ENCODE measurements at places on chromosomes 2 and 18.

DNA sequence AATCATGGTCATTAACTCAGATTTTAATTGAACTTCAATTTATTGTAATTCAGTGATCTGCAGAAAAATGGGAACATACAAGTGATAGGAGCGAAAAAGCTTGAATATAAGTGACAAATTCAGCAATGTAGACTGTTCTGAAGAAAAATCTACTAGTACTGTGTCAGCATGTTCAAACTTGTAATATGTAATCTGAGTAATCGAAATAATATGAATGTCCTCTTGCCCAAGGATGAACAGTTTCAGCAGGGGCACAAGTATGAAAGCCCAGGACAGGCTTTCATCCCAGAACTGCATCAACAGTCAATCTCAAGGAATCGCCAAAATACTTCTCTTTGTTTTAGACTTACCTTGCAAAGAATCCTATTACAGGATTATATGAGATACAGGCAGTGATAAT, 1110.5 kb downstream of the LRP1B start:
- no peak for DNase-seq

- no peak for DNase-seq
These were observed 472.6 kb upstream of the NETO1 start for GRCh38 chr18:73340135-73340977.

DNA sequence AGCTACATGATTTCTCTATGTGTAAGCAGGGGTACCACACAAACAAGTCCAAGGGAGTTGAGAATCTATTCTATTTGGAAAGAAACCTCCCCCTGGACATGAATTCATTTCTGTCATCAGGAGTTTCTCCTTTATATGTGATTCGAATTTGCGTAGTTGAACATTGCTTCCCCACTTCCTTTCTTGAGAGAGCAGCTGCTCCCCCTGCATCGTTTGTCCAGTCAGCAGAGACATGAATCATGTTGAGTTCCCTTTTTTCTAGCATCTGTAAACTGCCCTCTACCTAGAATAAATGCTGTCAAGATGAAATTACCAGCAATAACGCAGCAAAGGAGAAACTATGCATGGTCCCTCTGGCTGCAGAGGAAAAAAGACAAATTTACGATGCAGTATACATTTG, 73.8 kb downstream of the KIF5C start:
- DNase-seq, result no peak

GRCh38 chr2:202589582-202589949, 45.2 kb upstream of the FAM117B start:
- no peak for DNase-seq

DNA sequence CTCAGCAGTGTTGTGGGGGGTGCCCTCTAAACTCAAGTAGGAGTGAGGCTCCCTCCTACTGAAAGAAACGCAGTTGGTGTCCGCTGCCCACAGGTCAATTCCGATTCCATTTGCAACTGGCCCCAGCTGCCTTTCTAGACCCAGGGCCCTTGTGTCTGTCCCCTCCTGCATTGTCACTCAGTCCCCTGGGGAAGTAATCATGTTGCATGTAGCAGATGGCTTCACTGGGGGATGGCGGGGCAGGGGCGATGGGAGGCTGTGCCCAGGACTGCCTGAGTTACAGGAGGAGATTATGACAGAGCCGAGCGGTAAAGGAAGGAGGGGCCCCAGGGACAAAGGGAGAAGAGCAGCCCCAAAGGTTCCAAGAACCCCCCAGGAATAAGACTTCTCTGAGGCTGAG, 62.5 kb upstream of the SH3RF3 start:
- no peak for DNase-seq

DNA sequence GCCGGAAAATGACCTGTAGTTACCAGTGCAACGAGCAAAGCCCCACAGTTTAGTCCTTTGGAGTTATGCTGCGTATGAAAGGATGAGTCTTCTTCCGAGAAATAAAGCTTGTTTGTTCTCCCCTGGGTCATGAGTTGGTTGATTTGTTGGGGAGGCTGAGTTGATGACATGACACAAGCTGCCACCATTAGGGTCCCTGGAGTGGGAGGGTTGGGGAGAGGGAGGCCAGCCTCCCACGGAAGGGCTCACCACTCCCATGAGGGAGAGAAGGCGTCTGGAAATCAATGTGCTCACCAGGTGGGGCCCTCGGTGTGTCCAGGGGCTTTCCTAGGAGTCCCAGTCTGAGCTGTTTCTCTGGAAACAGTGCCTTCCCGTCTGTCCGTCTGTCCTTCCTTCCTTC, 7.4 kb upstream of the DGKD start:
- no peak for DNase-seq

GRCh38 chr2:47404356-47404755, 1.4 kb downstream of the MSH2 start:
- no peak for DNase-seq

DNA sequence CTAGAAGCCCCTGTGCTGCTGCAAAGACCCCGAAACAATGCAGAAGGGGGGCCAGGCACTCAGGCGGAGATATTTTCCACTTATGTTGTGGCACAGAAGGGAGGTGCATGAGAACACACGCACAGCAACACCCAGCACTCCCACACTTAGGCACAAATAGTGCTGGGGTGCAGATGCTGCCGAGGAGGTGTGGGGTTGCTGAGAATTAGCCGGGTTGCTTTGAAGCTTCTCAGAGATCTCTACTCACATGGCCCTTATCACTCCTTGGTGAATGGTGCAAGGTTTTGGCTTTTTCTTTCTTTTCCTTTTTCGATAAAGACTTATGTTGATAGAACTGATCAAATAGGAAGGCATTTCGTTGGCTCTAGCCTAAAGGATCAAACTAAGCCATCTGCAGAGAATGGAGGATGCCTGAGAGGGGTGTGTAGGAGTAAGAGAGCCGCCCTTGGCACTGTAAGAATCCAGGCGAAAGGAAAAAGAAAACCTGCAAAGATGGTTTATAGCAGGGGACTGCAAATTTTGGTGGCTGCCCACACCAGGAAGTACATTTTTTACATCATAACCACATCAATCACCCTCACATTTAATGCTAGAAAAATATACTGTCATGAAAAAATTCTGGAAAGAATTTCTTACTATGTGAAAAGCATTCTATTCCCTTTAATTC, 27.9 kb upstream of the FHL2 start:
- no peak for DNase-seq

GRCh38 chr2:175036582-175037018, 31.4 kb upstream of the CHN1 start:
- no peak for DNase-seq

- DNase-seq, result no peak
These were observed 15.4 kb upstream of the XDH start for GRCh38 chr2:31429759-31430438.

DNA sequence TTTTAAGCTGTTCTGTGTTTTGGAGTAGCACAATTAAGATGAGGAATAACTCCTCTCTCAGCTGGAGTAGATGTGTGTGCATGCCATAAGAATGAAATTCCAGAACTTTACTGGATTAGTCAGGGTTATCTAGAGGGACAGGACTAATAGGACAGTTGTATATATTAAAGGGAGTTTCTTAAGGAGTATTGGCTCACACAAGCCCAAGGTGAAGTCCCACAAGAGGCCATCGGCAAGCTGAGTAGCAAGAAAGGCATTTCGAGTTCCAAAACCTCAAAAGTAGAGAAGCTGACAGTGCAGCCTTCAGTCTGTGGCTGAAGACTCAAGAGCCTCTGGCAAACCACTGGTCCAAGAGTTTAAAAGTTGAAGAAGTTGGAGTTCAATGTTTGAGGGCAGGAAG, 113.7 kb downstream of the RIT2 start:
- no peak for DNase-seq

DNA sequence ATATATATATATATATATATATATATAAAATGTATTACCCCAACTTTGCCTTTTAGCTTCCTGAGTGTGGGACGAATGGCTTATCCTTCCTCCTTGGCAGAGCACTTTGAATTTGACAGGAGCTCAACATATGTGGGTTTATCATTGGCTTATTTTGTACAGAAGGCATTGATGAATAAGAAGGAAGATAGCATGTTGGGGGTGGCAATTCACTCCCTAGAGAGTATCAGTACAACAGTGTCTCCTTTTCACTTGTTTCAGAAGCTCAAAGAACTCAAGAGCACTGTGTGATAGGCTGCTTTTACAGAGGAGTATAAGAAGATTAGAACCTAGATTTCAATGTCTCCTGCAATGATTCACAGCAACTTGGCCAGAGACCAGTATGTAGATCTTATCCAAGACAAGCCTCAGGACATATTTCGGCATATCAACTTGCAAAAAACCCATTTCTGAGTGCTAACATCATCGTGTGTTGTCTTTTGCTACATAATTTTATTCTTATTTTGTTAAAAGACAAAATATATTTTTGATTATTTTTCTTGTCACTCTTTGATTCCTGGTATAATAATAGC, 345.8 kb downstream of the SOCS6 start:
- DNase-seq, result no peak

DNA sequence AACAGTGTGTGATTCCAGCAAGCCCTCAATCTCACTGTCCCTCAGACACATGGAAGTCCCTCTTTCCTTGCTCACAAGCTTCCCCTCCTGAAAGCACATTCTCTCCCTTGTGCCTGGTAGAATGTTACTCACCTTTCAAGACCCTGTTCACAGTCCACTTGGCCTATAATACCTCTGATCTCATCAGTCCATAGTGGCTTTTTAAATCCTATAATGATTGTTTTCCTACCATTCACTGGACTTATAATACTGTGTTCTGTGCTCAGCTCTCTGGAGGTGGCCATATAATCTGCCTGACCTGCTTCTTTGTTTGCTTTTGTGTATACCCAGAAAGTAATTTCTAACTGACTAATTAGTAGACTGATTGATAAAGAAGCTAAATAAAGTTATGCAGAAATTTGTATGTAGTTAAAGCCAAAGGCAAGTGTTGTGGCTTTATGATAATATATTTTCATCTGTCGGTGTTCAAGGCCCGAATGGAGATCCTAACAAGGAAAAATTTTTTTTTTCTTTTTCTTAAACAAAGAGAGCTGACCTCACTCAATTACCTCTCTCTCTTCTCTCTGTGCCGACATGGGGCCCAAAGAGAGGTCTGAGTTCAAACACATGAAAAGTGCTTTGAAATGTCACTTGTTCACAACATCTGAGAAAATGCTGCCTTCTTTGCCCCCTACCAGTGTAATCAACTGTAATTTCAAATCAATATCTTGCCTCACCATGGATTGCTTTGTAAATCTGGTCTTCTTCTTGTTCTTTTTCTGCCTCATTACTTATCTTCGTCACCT, 1033.0 kb upstream of the PIK3C3 start:
- DNase-seq, result no peak

- no peak for DNase-seq
These were observed 247.2 kb upstream of the EPAS1 start for GRCh38 chr2:46050027-46050426.

GRCh38 chr18:57149531-57149930, 2.6 kb downstream of the BOD1L2 start:
- no peak for DNase-seq

- DNase-seq, result no peak
These were observed 121.4 kb downstream of the ASXL3 start for GRCh38 chr18:33699372-33699771.

DNA sequence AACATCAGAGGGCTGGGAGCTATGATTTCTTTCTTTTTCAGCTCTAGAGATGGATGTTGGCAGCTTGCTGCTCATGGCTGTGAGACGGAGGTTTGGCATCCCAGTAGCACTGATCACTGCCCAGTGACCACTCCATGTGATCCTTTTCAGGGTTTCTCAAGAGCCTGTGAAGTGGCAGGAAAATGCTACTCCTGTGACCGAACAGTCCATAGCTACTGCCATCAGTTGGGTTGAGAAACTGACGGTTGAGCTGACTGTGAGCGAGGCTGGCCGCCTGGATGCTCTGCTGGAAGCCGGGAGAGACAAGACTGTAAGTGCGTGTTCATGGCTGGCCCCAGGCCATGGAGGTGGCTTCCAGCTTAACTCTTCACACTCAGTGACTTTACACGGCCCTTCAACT, 34.2 kb downstream of the VWA3B start:
- no peak for DNase-seq

DNA sequence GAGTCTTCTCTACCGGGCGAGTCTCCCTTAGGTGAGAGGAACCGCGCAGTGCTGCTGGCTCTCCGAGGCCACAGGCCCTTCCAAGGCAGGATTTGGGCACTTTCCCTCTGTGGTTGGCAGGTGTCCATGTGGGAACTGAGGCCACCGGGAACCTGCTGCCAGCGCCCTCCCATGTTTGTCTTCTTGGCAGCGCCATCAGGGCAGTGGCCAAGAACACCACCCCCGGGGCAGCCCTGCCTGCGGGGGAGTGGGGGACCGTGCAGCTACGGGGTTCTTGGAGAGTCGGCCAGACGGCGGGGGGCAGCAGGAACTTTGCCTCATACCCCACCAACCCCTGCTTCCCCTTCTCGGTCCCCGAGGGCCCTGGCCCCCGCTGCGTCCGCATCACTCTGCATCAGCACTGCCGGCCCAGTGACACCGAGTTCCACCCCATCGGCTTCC, 10.0 kb downstream of the CAPN10 start:
- DNase-seq, result no peak

DNA sequence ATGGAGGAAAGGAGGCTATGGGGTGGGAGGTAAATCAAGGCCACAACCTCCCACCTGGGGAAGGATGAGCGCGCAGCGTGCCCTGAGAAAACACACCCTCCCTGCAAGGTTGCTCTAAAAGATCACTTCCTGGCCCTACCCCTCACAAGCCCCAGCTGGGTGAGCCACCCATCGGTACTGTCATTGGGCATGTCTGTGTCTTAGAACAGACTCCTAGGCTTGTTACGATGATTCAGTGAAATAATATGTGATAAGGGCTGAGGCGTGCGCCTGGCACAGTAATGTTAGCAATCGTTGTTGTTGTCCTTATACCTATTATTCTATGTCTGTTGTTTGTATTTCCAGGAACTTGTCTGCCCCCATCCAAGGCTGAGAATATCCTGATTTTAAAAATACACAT, 175.1 kb downstream of the ZFP36L2 start:
- no peak for DNase-seq

- no peak for DNase-seq
These were observed 110.1 kb upstream of the EML6 start for GRCh38 chr2:54613386-54613785.

DNA sequence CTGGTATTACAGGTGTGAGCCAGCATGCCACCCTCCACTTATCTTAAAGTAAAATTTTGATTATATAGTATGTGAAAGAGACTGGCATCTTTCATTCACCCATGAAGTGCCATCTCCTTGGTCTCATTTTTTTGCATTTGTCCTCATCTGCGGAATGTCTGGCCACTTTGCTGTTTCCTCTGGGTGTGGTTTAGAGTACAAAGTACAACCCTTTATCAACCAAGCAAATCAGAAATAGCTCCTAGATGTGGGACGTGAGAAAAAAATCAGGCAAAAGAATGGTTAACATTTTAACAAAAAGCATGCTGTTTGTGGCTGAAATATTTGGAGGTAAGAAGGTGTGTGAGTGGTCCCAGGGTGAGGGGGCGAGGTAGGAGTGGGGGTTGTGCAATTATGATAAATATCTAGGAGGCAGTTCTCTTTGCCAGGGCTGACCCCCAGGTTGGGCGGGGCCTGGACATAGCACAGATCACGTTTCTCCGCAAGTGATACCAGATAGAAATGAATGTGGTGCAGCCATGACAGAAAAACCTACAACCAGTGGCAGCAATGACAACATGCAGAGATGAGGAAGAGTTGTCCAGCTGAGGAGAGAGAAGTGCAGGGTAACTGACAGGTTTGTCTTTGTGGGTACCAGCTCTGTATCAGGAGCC, 115.8 kb upstream of the SERTAD2 start:
- no peak for DNase-seq
